Anterior cingulate cortex (tissue), 58 donors: ENCODE measurements at places on chromosomes 12 and 14.
A peak's percentile ranks its signal among the peaks of the same experiment; 100 is the strongest.

DNA sequence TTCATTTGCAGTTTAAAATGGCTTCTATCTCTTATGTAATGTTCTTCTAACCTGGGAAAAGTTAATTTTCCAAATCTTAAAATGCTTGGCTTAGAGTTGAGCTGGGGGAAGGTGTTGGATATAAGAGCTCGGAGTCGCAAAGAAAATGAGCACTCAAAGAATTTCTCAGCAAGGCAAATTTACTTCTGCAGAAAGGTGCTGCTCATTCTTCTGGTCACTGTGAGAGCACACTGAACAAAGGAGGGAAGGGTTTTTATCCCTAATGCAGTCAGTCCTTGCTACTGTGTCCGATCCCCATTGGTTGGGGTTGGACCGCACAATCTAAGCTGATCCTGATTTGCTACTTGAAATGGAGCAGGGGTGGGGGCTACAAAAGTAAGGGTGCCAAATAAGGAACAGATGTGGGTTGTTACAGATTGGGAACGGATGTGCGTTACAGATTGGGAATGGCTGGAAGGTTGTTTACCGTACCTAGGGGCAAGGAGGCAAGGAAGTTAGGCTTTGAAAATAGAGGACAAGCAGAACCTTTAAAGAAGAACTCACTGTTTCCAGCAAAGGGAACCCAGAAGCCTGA is 19.4 kb downstream of the TXNRD1 start:
- DNase-seq: no peak

- no peak for DNase-seq
These were observed 299.8 kb upstream of the PRKD1 start for GRCh38 chr14:30227436-30227835.

GRCh38 chr14:44970907-44971306 is 8.9 kb downstream of the TOGARAM1 start:
- no peak for DNase-seq

- DNase-seq: no peak
These were observed 96.6 kb downstream of the RIMBP2 start for GRCh38 chr12:130619385-130620001.

GRCh38 chr14:71687166-71687831 is 244.9 kb upstream of the RGS6 start:
- DNase-seq: no peak

DNA sequence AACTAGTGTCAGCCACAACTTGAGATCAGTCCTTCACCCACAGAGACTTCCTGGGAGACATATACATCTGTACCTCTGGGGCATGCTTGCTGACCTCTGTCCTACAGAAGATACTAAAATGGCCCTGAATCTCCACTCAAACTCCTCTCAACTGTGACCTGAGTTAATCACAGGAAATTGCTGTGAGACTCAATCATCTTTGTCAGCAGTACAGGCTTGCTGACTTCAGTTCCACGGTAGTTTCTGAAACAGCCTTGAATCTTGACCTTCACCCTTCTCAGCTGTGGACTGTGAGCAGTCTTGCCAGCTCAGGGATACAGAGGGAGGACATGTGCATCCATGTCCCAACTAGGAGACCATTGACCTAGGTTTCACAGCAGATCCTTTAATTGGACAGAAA is 1.4 kb upstream of the KLRC1 start:
- DNase-seq: no peak

DNA sequence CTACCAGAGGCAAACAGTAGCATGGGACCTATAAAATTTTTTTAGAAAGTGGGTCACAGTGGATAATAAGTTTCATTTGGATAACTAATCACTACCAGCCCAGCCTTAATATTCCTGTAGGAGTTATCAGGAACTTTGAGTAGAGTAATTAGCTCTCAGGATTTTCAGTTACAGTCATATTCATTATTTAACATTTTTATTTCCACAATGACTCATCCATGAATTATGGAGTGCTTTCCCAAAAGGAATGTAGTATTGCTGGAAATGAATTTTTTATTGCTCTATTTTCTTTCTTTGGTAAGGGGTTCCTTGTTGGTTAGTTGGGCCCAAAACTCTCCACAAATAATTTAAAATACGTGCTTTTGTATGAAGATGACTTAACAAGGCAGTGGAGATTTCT is 53.7 kb downstream of the ERC1 start:
- no peak for DNase-seq

- DNase-seq: no peak
These were observed 161.8 kb downstream of the TTC8 start for GRCh38 chr14:88986146-88986841.

DNA sequence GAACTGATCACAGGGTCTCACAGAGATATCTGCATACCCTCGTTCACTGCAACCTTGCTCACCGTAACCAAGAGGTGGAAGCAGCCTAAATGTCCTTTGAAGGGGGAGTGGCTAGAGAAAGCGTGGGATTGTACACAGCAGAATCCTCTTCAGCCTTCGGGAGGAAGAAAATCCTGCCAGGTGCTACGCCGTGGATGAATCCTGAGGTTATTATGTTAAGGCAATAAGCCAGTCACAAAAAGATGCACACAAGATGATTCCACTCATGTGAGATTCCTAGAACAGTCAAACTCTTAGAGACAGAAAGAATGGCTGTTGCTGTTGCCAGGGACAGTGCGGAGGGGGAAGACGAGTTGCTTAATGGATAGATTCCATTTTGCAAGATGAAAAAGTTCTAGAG is 39.6 kb upstream of the SFSWAP start:
- DNase-seq: no peak

GRCh38 chr12:30308010-30308717 is 387.5 kb downstream of the IPO8 start:
- DNase-seq: no peak

- DNase-seq: no peak
These were observed 25.0 kb upstream of the HSPB8 start for GRCh38 chr12:119153477-119154434.

DNA sequence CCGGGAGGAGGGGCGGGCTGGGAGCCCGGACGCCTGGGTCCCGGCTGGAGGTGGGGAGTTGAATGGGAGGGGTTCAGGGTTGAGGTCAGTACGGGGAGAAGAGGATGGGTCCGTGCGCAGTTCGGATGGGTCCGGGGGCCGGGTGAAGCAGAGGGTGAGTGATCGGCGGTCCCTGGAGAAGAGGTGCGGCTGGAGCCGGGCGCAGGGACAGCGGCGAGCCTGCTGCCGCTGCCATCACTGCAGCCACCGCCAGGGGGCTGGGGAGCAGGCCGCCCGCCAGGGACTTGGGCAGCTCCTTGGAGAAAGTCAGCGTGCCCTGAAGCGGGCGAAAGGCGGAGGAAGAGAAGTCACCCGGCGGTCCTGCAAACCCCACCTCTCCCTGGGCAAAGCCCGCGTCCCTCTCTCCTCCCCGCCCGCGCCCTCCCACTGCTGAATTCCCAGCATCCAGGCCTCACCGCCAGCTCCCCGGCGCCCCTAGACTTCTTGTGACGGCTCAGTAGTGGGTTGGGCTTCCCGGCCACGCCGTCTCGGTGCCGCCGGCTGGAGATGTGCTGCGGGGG is 6.0 kb upstream of the GPR84 start:
- DNase-seq: no peak

GRCh38 chr14:47935332-47935731 is 259.9 kb upstream of the MDGA2 start:
- no peak for DNase-seq

DNA sequence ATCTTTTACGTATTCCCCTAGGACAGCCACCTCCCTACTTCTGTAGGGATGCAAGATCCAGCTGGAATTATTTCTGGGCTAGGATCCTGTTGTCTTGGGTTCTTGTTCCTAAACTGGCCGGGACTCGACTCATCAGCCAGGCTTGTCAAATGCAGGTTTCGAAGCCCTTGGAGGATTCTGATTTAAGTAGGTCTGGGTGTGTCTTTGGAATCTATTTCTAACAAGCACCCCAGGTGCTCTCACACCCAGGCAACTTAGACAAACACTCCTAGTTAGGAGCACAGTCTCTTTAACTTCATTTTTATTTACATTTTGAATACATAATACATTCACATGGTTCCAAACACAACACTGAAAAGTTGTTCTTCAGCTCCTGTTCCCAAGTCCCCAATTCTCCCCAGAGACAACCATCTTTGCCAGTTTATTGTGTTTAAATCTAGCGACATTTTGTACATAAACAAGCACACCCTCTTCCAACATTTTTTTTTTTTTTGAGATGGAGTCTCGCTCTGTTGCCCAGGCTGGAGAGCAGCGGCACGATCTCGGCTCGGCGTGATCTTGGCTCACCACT is 20.9 kb downstream of the MORN3 start:
- DNase-seq: no peak

- no peak for DNase-seq
These were observed 1.3 kb downstream of the SSH1 start for GRCh38 chr12:108856170-108856427.

- no peak for DNase-seq
These were observed 48.4 kb downstream of the TSPAN11 start for GRCh38 chr12:30974746-30975500.

- DNase-seq: peak; percentile 47
These were observed 505 bp upstream of the DENND5B start for GRCh38 chr12:31591380-31591901.

GRCh38 chr12:108638141-108638827 is 4.6 kb upstream of the SELPLG start:
- DNase-seq: peak; percentile 56

DNA sequence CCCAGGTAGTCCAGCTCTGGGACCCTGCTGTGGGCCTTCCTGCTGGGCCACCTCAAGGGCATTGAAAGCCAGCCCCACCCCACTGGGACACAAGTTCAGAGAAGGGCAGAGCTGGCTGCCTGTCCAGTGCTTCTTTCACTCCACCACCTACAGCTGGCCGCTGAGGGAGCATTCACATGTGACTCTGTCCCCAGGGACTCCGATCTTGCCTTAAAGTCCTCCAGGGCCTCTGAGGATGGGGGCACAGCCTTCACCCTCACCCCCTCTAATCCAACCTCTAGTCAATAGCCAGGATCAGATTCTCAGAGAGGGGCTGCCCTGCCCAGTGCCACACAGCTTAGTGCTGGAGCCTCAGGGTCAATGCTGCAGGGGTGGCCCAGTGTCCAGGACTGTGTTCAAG is 5.0 kb upstream of the CYP46A1 start:
- DNase-seq: no peak

GRCh38 chr12:6980740-6981139 is 10.0 kb downstream of the EMG1 start:
- DNase-seq: no peak

DNA sequence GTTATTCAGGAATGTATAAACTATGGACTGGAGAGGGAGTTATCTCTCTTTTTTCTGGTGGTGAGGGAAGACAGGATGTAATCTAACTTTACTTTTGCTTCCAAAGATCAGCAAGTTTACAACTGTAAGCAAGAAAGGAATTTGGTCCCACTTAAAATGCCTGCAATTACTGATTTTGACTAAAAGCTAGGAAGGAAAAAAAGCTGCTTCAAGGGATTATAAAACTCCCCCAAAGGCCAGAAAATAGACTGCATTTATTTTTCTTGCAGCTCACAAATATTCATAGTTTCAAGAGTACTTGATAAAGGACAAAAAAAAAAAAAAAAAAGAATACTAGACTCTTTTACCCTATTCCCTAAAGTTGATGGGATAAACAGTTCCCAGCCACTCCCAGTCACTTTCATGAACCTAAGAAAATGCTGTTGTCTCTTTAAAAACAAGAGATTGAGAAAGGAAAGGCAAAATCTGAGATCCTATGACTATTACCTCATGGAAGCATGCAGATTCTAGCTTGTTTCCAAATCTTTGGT is 128.7 kb upstream of the BMP4 start:
- DNase-seq: no peak

GRCh38 chr12:47397664-47398281 is 308.1 kb downstream of the RPAP3 start:
- no peak for DNase-seq

GRCh38 chr12:46214668-46215436 is 54.0 kb downstream of the SLC38A1 start:
- no peak for DNase-seq

- DNase-seq: no peak
These were observed 93.1 kb downstream of the DICER1 start for GRCh38 chr14:95064256-95064655.

- no peak for DNase-seq
These were observed 7.1 kb downstream of the RHOF start for GRCh38 chr12:121786440-121786825.
